SK-N-SH (cell line): ENCODE measurements at places on chromosomes 7 and 10.

DNA sequence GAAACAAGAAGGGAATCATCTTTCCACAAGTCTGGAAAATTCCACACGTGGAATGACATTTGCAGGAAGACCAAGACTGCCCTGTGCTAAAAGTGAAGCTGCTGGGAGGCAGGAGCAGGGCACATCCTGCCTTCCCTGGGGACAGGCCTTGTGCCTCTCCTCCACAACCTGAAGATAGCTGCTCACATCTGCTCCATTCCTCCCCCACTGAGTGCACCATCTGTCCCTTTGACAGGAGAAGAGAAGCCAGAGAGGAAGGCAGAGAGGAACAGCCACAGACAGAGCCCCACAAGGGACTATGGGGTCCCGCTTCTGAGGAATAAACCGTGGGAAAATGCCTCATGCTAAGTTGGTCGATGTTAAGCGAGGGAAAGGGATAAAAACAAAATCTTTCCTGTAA, 15.9 kb upstream of the FAM171A1 start:
- H3K36me3 ChIP-seq: no peaks in the 10 kb centered on the region
- no peaks in the 10 kb centered on the region; the same call in 1 of the 2 replicates for H3K27me3 ChIP-seq
- no peak for DNase-seq
- H3K4me3 ChIP-seq: no peak overlapping the region
- no peaks in the 10 kb centered on the region for H3K4me1 ChIP-seq

DNA sequence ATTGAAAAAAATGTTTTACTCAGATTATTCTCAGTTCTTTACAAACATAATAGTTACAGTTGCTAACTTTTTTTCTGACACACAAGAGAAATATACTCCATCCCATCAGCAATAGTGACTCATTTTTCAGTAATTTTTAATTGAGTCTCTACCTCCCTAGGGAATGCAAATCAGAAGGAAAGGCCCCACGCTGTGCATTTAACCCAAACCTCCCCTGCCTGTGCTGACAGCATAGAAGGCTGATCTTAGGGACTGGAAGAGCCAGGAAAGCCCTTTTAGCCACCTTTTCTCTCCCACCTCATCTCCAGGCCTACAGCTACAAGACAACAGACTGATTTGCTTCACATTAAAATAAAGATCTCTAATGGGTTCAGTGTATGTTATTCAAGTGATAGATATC, 24.7 kb upstream of the PIK3CG start:
- no peaks in the 10 kb centered on the region for H3K27me3 ChIP-seq
- H3K4me1 ChIP-seq: peaks cover 11% of the 10 kb centered on the region
- H3K4me3 ChIP-seq: no peak overlapping the region
- no peak for DNase-seq
- no peaks in the 10 kb centered on the region for H3K36me3 ChIP-seq

DNA sequence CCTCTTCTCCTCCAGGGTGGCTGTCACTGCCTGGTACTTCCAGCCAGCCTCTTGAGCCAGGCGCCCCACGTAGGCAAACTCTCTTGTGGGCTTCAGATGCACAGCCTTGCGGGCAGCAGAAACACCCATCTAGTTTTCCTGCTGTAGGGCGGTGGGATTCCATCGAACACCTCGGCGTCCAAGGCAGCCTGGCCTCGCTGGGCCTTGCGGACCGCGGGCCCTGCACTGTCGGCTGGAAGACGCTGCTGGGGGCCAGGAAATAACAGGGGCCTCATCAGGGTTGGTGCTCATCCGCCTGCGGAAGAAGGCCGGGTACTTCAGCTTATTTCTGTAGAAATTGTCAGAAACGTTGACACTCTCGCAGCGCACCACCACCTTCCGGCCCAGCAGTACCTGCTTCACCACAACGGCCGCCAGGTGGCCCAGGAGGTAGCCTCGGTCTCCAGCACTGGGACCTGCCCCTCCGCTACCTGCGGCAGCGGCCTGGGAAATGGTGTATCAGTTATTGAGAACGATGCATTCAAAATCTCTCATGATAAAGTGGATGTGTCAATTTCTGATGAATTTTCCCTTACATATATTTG, 61.1 kb downstream of the WDFY4 start:
- H3K36me3 ChIP-seq: no peaks in the 10 kb centered on the region
- no peak overlapping the region for H3K4me3 ChIP-seq
- H3K27ac ChIP-seq: no peak overlapping the region

DNA sequence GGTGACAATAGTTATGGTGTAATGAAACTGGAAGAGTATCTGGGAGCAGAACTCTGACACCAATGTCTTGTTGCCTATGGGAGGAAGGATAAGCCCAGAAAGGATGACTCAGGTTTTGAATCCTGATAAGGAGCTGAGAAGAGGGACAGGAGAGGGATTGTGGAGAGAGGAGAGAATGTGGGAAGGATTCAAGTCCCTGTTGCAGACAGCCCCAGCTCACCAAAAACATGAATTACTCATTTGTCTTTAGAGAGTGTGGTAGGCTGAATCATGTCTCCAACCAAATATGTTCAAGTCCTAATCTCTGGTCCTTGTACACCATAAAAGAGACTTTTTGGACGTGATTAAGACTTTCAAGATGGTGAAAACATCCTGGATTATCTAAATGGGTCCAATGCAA, 206.9 kb upstream of the PHYHIPL start:
- no peak overlapping the region for H3K27ac ChIP-seq
- H3K4me1 ChIP-seq: no peaks in the 10 kb centered on the region
- no peak for DNase-seq

- H3K27ac ChIP-seq: no peak overlapping the region
- H3K4me1 ChIP-seq: peaks cover 22% of the 10 kb centered on the region; the same call in 1 of the 2 replicates
- no peak overlapping the region for H3K4me3 ChIP-seq
- H3K36me3 ChIP-seq: no peaks in the 10 kb centered on the region
- peak; percentile 36 for DNase-seq
Observed at GRCh38 chr10:46525177-46525823, 31.2 kb downstream of the GPRIN2 start.

DNA sequence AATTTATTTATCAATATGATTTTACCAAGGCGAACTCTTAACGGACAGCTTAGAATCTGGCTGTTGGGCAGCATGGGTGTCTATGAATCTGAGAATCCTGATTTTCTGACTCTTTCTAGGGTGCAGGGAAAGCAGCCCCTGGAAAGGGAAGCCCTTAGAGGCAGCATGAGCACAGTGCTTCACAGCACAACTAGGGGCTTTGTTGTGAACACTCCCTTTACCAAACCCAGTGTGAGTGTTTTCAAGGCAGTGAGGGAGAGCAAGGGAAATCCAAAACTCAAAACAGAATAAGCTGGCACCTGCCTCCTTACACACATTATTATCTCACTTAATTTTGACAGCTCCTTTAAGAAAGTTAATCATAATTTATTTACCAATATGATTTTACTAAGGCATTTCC, 116.3 kb upstream of the CSTF2T start:
- H3K36me3 ChIP-seq: no peaks in the 10 kb centered on the region
- no peak overlapping the region for H3K4me3 ChIP-seq
- H3K27ac ChIP-seq: no peak overlapping the region
- H3K27me3 ChIP-seq: no peaks in the 10 kb centered on the region
- DNase-seq: no peak

GRCh38 chr10:35271086-35271858, 65.0 kb upstream of the CCNY start:
- H3K4me1 ChIP-seq: no peaks in the 10 kb centered on the region
- no peaks in the 10 kb centered on the region for H3K36me3 ChIP-seq
- DNase-seq: no peak
- no peak overlapping the region for H3K27ac ChIP-seq
- no peaks in the 10 kb centered on the region for H3K27me3 ChIP-seq

- no peaks in the 10 kb centered on the region for H3K36me3 ChIP-seq
- no peak for DNase-seq
- H3K4me3 ChIP-seq: no peak overlapping the region
- H3K27ac ChIP-seq: peak overlapping the region; percentile 98; the same call in 1 of the 2 replicates
- no peaks in the 10 kb centered on the region for H3K27me3 ChIP-seq
Observed at GRCh38 chr7:134612197-134612596, 34.5 kb upstream of the BPGM start.

- DNase-seq: no peak
- H3K4me1 ChIP-seq: peaks cover 2% of the 10 kb centered on the region; the same call in 1 of the 2 replicates
- H3K4me3 ChIP-seq: no peak overlapping the region
- no peak overlapping the region for H3K27ac ChIP-seq
- no peaks in the 10 kb centered on the region for H3K27me3 ChIP-seq
Observed at GRCh38 chr7:26001662-26002244, 150.2 kb upstream of the NFE2L3 start.

GRCh38 chr10:129932751-129933433, 31.2 kb downstream of the EBF3 start:
- no peak overlapping the region for H3K27ac ChIP-seq
- H3K4me3 ChIP-seq: no peak overlapping the region

DNA sequence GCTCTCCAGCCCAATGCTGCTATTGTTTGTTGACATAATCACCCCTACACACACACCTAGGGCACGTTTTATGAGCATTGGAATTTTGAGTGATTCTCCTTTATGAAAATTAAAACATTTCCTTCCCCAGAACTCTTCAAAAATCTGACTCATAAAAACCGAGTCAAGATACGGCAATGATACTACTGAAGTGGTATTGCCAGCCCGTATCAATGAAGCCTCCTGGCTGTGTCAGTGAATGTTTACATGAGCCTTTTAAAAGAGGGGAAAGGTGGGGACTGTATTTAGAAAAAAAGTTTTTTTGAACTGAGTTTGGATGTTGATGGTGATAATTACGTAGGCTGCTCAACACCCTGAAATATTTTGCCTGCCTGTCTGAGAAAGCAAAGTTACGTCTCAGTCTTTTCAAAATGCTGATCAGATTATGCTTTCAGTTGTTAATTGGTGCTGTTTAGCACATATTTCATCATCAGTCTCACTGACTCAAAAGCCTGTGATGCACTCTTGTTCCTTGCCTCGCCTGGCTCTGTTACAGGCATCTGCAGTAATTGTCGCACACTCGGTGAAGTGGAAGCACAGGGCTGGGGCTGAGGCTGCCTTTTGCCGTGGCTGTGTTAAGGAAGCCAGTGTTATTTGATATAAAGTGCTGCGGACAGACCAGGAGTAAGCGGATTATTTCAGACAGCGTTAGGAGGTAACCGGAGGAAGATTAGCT, 157.4 kb upstream of the TCF7L2 start:
- H3K27me3 ChIP-seq: no peaks in the 10 kb centered on the region
- H3K4me3 ChIP-seq: no peak overlapping the region
- no peak overlapping the region for H3K27ac ChIP-seq

GRCh38 chr7:1240517-1241257, 8.0 kb downstream of the UNCX start:
- H3K27ac ChIP-seq: no peak overlapping the region
- no peaks in the 10 kb centered on the region for H3K4me1 ChIP-seq
- H3K27me3 ChIP-seq: peaks cover 92% of the 10 kb centered on the region
- no peak overlapping the region for H3K4me3 ChIP-seq
- H3K36me3 ChIP-seq: no peaks in the 10 kb centered on the region

GRCh38 chr7:122143376-122143750, 686 bp downstream of the AASS start:
- H3K27me3 ChIP-seq: peaks cover 20% of the 10 kb centered on the region; the same call in 1 of the 2 replicates
- H3K4me3 ChIP-seq: peak overlapping the region; percentile 74

GRCh38 chr10:89201345-89202032, 5.6 kb downstream of the CH25H start:
- H3K27me3 ChIP-seq: peaks cover 14% of the 10 kb centered on the region; the same call in 1 of the 2 replicates
- H3K27ac ChIP-seq: no peak overlapping the region
- no peak overlapping the region for H3K4me3 ChIP-seq
- no peak for DNase-seq
- no peaks in the 10 kb centered on the region for H3K36me3 ChIP-seq
- no peaks in the 10 kb centered on the region for H3K4me1 ChIP-seq

GRCh38 chr10:32941357-32941756, 16.7 kb downstream of the ITGB1 start:
- H3K27ac ChIP-seq: peak overlapping the region; percentile 7
- DNase-seq: no peak
- peaks cover 12% of the 10 kb centered on the region for H3K36me3 ChIP-seq
- H3K4me1 ChIP-seq: peaks cover 26% of the 10 kb centered on the region
- no peaks in the 10 kb centered on the region for H3K27me3 ChIP-seq

GRCh38 chr7:151003572-151003971, 12.8 kb downstream of the NOS3 start:
- DNase-seq: no peak
- no peak overlapping the region for H3K27ac ChIP-seq
- no peaks in the 10 kb centered on the region for H3K36me3 ChIP-seq
- H3K4me1 ChIP-seq: no peaks in the 10 kb centered on the region
- H3K4me3 ChIP-seq: no peak overlapping the region

DNA sequence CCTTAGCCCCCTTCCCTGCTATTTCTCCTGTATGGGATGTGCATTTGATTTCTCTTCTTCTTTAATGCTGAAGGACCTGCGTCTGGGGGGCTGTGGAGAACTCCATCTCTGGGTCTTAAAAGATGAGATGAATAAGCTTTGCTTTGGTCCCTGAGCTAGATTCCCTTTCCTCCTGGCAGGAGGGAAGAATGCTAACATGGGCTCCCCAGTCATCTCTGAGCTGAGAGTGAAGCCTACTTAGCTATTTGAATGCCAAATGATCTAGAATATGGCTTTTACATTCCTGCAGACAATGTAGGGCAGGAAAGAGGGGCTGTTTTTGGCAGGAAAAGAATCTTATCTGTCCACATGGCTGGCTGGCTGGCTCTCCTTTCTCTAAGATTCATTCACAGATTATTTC, 62.6 kb upstream of the EFCAB10 start:
- no peaks in the 10 kb centered on the region for H3K27me3 ChIP-seq
- no peak for DNase-seq
- H3K27ac ChIP-seq: no peak overlapping the region
- H3K36me3 ChIP-seq: no peaks in the 10 kb centered on the region

DNA sequence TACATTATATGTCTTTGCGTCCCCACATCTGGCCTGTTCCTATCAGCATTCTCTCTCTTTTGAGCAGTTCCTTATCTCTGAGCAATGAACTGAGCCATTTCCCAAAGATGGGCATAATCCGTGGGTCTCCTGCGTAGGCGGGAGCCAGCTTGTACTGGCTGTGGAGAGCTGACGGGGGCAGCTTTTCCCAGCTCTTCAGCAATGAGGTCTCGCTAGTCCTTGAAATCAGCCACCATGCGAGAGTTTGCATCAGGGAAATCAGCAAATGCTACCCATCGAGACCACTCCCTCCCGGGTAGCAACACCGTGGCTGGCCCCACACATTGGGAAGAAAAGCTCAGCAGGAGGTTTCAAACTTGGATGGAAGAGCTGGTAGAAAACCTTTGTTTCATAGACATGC, 51.9 kb upstream of the FAM180A start:
- no peak for DNase-seq
- no peak overlapping the region for H3K27ac ChIP-seq
- no peaks in the 10 kb centered on the region for H3K36me3 ChIP-seq
- no peak overlapping the region for H3K4me3 ChIP-seq

GRCh38 chr7:128352153-128352537, 8.4 kb upstream of the RBM28 start:
- no peak overlapping the region for H3K4me3 ChIP-seq
- peak overlapping the region; percentile 45; the same call in 1 of the 2 replicates for H3K27ac ChIP-seq
- H3K27me3 ChIP-seq: peaks cover 7% of the 10 kb centered on the region; the same call in 1 of the 2 replicates
- peak; percentile 63 for DNase-seq
- peaks cover 64% of the 10 kb centered on the region for H3K4me1 ChIP-seq
